ENCODE measurements at places on chromosomes 1 and 21. TPM values are rescaled to one million over a fixed set of nuclear protein-coding genes. Genes with fewer than 3 reads are reported as not detected.

The DMRTA2 gene
- 0.06 TPM for total RNA-seq

The TLR5 gene
- total RNA-seq, result 0.05 TPM

The AIM2 gene
- not detected for total RNA-seq

The NRAS gene
- total RNA-seq, result 29.0 TPM

The SAMD13 gene
- total RNA-seq, result 0.39 TPM

The TRIM67 gene
- 0.09 TPM for total RNA-seq

The CRABP2 gene
- total RNA-seq, result 9.3 TPM

The HSD11B1 gene
- 0.26 TPM for total RNA-seq

The OLIG2 gene
- not detected for total RNA-seq

The DNASE2B gene
- not detected for total RNA-seq

The HES5 gene
- total RNA-seq, result not detected

The SLC16A4 gene
- 38.5 TPM for total RNA-seq

The RNU1-3 gene
- not detected for total RNA-seq

The HCRTR1 gene
- not detected for total RNA-seq

The KIAA1614 gene
- total RNA-seq, result 0.66 TPM

The CDC20 gene
- 206 TPM for total RNA-seq

The SPRR4 gene
- not detected for total RNA-seq

The SFN gene
- total RNA-seq, result 584 TPM

The ESPN gene
- 0.50 TPM for total RNA-seq

The GPR37L1 gene
- 0.21 TPM for total RNA-seq

The PCSK9 gene
- total RNA-seq, result 3.9 TPM

The INSRR gene
- total RNA-seq, result not detected

The TCHHL1 gene
- total RNA-seq, result not detected
